ENCODE measurements at places on chromosomes 2 and 18.

- DNase-seq = no peak
These were observed 101.7 kb upstream of the PGAP1 start for GRCh38 chr2:197028230-197028629.

DNA sequence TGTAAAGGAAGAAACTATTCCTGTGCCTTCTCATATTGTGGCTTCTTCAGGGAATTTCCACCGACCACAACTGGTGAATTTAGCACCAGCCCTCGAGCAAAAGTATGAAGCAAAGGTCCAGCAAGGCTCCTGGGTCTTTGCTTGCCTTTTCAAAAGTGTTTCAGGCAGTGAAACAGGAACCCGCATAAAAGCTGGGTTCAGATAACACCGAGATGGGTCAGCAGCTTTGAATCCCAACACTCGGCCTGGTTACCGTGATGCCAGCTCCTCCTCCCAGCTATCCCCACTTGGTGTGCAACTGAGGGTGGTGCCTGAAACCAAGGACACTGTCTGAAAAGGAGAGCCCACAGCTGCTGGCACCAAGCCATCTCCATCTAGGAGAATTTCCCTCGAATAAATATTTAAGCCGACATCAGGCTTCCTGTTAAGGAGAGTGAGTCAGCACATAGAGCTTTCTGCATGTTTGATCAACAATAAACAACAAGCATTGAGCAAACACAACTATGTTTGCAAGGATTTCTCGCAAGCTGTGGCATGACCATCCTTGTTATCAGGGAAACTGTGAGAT is 69.5 kb downstream of the ANTXR1 start:
- no peak for DNase-seq

- DNase-seq = no peak
These were observed 339.5 kb upstream of the SLC39A10 start for GRCh38 chr2:195317550-195317949.

DNA sequence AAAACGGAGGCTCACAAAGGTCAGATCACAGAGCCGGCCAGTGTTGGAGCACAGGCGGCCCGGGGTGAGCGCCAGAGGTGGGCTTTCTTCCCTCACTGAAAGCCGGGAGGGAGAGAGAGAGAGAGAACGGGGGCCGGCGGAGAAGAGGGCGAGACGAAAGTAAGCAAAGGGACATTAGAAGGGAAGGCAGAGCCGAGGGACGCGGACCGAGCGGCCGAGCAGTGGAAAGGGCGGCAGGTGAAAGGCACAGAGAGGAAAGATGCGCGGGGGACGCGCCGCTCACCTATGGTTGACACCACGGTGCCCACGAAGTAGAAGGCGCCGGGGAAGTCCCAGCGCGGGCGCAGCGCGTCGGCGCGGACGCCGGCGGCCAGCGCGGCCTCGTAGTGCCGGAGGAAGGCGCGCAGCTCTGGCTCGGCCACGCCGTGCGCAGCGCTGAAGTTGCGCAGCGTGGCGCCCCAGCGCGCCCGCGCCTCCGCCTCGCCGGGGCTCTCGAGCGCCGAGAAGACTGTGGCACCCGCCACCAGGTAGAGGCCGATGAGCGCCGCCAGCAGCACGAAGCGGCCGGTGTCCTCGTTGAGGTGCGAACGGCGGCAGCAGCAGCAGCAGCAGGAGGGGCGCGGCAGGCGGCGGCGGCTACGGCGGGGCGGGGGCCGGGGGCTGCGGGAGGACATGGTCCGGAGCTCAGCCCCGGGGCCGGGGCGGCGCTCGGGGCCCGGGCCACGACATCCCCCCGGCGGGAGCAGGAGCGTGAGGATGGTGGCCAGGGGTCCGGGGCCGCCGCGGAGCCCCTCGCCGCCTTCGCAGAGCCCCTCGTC is 166.9 kb downstream of the MSH2 start:
- no peak for DNase-seq

DNA sequence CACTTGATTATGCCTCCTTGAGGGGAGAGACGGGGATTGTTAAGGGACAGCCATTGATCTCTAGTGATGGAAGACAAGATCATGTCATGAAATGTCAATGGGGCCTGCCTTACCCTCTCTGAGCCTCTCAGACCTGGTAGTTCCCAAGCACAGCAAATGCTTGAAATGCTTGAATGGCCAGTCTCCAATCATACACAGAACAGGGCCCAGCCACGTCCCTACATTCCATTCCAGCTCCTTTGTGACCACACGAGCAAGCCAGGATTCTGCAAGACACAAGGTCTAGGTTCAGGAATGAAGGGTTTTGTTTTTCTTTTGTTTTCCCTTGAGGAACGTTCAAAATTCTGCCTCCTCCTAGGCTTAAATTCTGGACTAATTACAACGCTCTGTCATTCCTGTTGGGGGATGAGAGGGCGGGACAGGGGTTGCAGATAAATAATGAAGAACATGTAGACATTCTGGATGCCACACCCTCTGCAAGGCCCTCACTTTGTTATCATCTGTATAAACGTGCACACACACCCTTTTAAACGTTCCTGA is 98.1 kb upstream of the YPEL5 start:
- DNase-seq = no peak

GRCh38 chr18:4691836-4692235 is 236.7 kb upstream of the DLGAP1 start:
- no peak for DNase-seq

DNA sequence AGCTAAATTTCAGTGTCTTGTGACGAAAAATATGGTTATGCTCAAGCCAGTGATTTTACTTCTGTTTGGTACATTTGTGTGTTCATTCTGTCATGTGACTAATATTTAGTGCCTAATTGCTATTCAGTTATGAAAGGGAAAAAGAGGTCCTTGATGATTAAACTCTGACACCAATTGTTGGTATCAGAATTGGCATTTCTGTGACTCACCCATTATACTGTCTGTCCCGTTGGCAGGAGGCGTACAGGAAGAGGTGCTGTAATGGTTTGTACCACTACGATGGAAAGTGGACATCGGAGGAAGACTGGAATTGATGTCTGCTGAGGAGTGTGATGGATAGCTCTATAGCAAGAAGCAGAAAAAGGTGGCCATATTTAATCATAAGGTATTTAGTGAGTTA is 310.4 kb upstream of the CCDC68 start:
- DNase-seq = no peak

DNA sequence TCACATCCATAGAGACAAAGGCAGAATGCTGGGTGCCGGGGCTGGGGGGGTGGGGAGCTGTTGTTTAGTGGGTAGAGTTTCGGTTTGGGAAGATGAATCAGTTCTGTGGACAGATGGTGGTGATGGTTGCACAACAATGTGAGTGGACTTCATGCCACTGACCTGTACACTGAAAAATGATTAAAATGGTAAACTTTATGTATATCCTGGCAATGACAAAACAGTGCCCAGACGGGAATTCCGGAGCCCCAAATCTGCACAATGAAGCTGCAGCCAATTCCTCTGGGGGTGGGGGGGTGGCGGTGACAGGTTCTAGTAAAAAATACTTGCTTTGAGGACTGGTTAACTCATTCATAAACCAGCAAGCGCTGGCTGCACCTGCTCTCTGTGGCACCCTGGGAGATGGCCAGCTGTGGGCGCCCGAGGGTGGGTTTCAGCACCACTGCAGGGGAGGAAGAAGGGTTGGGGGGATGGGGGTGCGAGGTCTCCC is 81.8 kb upstream of the HPCAL1 start:
- DNase-seq = no peak

GRCh38 chr2:241772063-241772499 is 4.5 kb upstream of the GAL3ST2 start:
- DNase-seq = no peak

DNA sequence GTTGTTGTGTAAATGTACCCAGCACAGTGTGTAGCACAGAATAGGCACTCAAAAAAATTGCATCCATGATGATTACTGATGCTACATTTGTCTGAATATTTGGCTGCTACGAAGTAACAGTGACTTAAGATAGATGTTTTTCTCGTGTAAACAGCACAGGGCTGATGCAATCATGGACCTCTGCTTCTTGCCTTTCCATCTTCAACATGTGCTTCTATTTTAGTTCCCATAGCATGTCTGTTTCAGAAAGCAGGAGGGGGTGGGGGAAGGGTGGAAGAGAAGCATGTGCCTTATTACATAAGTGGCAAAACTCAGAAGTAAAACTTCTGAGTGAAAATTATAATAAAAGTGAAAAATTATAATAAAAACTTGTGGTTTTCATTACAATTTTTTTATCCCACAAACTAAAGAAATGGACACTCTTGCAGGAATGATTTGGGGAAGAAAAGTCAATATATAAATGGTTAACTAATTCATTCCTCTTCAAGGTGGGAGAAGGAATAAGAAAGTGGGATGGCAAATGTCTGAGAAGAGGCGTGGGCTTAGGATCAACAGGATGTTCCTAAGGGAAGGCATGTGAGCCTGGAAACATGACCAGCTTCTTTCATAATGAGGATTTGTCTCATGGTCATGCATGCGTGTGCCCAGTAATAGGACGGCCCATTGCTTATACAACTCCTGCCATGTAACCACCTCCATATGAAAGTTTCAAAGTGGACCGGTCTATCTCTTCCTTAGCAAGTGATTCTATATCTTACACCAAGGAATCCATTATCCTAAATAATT is 27.2 kb downstream of the CCBE1 start:
- DNase-seq = no peak

DNA sequence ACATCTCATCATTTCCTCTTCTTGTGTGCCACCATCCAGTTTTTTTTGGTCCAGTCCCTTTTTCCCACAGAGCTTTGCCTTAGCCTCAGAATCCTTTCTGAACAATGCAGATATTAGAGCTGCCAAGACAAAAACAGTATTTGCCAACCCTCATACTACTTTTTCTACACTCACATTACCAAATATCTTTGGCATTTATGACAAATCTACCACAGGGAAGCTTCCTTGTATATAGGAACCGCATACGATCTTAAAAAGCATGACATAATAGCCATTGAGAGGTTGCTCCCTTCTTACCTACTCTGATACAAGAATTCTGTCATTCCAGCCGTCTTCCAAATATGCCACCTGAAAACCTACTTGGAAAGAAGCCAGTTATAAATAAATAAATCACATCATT is 9.4 kb downstream of the ZNF24 start:
- DNase-seq = no peak

GRCh38 chr2:43595603-43596412 is at the start of gene THADA:
THADA (minus strand) TSS chr2:43596038; CDS start chr2:43592392, 3,646 bp downstream.
- DNase-seq = peak; percentile 99

DNA sequence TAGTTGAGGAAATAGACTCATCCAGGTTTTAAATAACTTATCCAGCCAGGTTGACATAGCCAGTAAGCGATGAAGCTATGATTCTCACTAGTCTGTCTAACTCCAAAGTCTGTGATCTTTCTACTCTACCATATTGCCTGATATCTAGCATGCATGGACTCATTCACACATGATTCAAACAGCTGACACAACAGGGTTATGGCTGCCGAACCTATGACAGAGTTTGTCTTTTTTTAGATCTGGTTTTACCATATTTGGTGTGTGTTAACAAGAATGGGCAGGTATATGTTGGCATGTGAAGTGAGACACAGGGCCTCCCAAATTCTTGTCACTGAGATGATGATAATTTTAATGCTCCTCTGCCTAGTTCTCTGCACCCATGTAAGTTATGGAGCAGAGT is 210.6 kb downstream of the BABAM2 start:
- no peak for DNase-seq

GRCh38 chr18:24600076-24600654 is 139.7 kb downstream of the HRH4 start:
- no peak for DNase-seq

DNA sequence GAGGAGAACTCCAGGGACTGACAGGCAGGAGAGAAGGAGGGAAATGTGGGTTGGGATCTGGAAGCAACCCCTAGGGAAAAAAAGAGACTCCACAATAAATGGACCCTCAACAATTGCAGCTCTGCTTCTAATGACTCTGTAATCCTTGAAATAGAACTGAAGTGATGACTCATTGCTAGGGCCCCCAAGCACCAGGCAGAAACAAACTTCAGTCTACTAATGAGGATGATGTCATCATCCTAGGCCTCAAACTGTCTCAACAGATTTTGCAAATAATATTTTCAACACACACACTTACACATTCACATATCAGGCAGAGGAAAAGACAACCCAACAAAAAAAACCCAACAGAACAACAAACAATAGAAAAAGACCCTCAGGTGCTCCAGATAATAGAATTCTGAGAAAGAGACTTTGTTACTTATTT is 143.3 kb downstream of the HDAC4 start:
- no peak for DNase-seq

DNA sequence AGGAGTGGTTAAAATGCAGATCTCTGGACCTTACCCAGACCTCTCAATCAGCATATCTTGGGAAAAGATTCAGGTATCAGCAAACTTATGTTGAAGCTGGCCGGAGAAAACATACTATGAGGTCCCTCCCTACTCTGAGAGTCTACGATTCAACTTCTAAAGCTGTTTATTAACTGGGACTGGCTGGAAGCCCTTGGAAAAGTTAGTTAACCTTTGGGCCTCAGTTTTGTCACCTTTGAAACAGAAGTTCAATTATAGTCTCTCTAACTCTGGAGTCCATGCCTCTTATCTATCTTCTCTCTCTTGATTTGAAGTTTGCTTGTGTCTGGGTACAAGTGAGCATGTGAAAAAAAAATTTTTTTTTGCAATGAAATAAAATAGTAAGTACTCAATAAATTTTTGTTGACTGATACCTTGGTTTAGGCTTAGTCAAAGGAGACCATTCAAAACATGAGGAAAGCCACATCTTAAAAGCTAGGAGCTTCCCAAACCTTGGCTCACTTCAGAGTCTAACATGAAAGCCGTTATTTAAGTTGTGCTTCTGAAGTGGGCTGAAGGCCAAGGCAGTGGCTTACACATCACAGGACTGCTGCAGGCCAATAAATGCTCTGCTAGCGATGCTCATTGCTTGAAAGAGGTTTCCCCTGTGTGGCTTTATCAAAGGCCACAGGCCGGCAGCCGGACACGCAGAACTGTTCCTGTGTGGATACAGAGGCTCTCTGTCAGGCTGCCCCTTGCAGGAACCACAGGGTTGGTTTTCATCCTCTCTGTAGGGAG is 110.6 kb upstream of the FAM136A start:
- DNase-seq = no peak

GRCh38 chr18:74836296-74837139 is 238.8 kb downstream of the ZNF407 start:
- no peak for DNase-seq

- no peak for DNase-seq
These were observed 67.1 kb downstream of the MGAT5 start for GRCh38 chr2:134320930-134321329.

DNA sequence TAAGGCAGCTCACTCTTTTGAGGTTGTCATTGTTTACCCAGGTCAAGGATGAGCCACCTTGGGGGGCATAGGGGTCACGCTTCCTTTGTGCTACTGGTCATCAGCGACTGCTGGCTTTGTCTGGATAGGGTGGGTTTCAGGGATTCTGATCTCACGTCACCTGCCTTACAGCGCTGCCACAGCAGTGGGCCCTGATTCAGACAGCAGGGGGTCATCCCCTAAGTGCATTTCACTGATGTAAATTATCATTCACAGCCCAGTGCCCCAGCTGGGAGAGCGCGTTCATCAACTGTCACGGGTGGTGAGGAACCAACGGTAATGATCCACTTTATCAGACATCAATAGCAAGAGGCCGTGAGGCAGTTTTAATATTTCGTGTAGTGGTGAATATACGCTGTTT is 291.2 kb downstream of the NEDD4L start:
- no peak for DNase-seq

- no peak for DNase-seq
These were observed 69.0 kb downstream of the IL1R2 start for GRCh38 chr2:102060792-102061191.

GRCh38 chr18:12046751-12047335 is 46.8 kb upstream of the ANKRD62 start:
- peak; percentile 55 for DNase-seq

GRCh38 chr2:237539681-237540080 is 26.7 kb upstream of the PRLH start:
- DNase-seq = no peak

GRCh38 chr18:2610549-2610948 is 39.2 kb downstream of the NDC80 start:
- DNase-seq = no peak

Measured in type B pancreatic cell (in vitro differentiated cells).